ENCODE measurements at places on chromosomes 3 and 15.

DNA sequence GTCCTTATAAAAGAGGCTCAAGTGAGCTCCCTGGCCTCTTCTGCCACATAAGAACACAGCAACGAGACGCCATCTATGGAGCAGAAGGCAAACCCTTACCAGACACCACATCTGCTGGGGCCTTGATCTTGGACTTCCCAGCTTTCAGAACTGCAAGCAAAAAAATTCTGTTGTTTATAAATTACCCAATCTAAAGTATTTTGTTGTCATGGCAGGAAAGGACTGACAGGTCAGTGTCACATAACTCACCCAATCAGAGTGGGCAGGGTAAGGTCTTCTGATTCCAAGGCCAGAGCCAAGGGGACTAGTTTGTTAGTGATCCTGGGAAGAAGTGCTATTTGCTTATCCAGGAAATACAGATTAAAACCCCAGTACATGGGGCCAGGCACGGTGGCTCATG, 98.9 kb downstream of the HMG20A start:
- no peak for DNase-seq

DNA sequence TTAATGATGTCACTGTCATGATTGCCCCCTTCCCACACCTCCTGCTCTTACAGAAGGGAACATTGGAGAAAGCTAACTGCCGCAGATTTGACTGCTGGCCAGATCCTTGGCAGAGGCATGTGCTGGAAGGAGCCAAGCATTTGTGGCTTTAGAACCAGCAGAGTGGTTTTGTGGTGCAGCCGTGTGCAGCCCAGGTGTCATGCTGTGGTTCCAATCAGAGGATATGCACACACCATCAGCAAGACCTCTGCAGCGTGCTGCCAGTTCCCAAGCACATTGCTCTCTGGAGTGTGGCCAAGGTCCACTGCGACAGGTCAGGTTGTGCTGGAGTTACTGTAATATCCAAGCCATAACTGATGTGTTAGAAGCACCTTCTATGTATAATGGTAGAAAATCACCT, 61.6 kb downstream of the OTOL1 start:
- no peak for DNase-seq

DNA sequence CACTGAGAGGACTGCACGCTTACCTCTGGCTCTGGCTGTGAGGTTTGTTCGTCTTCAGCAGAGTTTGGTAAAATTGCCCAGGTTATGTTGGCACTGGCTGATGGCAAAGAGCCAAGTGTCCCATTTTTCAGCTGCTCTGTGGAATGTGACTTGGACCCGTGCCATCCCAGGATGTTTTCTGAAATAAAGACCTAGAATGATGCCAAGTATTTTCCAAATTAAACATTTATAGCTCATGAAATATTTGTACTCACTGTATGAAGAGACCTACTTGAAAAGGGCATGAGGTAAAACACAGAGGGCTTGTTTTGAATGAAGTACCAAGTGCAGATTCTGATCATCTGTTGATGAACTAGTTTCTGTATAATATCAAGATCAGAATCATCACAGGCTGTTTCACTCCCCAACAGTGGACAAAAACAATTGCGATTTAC, 200.5 kb downstream of the STT3B start:
- DNase-seq: no peak

GRCh38 chr3:55622116-55622515, 135.0 kb upstream of the WNT5A start:
- DNase-seq: no peak

DNA sequence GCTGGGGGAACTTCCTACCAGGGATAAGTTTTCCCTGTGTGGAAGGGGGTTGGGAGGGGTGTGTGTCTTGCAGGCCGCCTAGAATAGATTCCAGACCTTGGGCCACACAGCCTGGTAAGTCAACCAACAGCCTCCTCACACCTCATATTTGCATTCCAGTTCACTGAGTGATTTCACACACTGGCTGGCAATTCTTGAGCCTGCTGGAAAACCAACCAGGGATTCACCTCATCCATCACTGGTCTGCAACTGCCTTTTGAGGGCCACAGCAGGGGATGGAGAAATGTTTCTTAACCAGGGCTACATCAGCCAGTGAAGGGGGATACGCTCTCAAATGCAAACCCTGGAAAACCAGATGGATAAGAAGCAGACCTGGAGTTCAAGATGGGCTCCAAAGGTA, 2.0 kb downstream of the FSTL1 start:
- DNase-seq: no peak

- DNase-seq: no peak
Measured at GRCh38 chr3:106337116-106337515, 468.3 kb upstream of the CBLB start.

DNA sequence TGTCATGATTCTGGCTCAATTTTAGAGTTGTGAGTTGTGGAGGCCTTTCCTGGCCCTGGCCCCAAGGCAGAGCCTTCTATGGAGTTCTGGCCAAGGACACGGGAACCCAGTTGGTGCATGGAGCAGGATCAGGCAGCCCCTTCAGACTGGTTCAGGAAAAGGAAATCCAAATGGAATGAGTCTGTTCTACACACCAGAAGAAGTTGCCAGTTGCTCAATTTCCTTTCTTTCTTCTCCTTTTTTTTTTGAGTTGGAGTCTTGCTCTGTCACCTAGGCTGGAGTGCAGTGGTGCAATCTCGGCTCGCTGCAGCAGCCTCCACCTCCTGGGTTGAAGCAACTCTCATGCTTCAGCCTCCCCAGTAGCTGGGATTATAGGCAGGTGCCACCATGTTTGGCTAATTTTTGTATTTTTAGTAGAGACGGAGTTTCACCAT, 28.9 kb upstream of the BHLHE40 start:
- DNase-seq: no peak
